Activated naive CD8-positive, alpha-beta T cell treated with anti-CD3 and anti-CD28 coated beads, Interleukin-2, amount 50 U/mL, for 24 hours (primary cell): ENCODE measurements at places on chromosomes 1 and 21.
A peak's percentile ranks its signal among the peaks of the same experiment; 100 is the strongest.

DNA sequence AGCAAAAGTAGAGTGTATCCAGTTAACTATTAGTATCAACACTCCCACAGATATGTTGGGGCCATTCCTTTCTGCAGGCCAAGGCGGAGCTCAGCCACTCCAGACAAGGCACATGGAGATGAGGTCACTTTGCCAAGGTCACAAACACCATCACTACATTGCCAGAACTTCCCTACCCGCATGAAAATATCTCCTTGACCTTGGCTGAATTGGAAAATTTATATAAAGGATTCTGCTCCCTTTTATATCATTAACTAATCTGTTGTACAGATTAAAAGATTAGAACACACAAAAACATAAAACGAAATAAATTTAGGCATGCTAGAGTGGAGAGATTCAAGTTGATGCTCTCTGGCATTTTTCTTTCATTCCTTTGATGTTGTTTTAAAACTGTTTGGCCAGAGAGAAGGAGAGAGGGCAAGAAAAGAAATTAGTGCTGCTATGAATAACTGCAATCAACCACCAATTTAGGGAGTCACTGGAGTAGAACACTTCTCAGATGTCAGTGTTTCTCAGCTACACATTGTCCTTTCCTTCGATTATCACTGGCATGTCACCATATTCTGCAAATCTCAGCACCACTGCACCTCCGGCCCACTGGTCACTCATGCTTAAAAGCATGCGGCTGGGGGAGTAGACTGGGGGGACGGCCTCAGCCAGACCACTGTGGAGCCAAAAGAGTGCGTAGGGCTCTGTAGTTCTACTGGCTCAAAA lies 78.7 kb upstream of the ATP1B1 start:
- no peak for DNase-seq

DNA sequence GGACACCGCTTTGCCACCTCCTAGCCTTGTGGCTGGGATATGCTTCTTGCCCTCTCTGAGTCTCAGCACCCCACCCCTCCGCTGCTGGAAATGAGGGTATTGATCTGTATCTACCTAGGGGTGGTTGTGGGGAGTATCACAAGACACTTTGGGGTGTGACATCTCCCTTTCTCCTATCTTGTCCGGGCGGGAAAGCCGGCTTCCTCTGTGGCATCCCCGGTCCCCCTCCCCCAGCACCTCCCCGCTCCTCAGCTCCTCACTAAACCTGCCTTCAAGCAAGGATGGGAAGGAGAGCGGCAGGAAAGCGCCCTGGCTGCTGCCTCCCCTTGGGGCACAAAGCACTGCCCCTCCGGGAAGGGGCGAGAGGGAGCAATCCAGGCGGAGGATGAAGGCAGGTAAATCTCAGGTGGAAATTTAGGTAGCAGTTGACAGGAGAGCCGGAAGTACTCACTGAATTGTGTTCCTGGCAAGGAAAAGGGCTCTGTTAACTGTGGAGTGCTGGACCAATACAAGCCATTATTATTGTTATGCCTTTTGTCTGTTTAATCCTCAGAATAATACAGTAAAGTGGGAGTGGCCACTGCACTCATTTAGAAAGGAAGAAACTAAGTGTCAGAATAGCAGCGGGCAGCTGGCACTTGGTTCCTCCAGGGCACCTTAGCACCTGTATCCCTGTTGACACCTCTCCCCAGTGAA lies 49.0 kb upstream of the LRP8 start:
- DNase-seq: no peak

- DNase-seq: no peak
Observed at GRCh38 chr1:33685256-33685655, 178.6 kb upstream of the HMGB4 start.

DNA sequence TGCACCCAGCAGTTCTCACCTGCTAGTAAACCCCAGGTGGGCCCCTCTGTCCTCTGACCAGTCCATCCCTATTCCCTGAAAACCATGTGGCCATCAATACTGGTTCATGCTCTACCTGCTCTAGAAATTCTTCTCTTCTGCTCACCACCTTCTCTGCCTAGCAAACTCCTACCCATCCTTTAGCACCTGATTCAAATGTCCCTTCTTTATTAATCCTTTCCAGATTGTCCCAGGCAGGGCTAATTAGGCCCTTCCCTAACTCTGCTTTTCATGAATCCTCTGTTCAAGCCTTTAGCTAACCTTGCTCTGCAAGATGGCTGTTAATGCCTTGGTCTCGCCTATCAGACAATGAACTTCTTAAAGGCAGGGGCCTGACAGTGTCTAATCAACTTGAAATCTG lies 62.1 kb upstream of the TRABD2B start:
- DNase-seq: no peak

DNA sequence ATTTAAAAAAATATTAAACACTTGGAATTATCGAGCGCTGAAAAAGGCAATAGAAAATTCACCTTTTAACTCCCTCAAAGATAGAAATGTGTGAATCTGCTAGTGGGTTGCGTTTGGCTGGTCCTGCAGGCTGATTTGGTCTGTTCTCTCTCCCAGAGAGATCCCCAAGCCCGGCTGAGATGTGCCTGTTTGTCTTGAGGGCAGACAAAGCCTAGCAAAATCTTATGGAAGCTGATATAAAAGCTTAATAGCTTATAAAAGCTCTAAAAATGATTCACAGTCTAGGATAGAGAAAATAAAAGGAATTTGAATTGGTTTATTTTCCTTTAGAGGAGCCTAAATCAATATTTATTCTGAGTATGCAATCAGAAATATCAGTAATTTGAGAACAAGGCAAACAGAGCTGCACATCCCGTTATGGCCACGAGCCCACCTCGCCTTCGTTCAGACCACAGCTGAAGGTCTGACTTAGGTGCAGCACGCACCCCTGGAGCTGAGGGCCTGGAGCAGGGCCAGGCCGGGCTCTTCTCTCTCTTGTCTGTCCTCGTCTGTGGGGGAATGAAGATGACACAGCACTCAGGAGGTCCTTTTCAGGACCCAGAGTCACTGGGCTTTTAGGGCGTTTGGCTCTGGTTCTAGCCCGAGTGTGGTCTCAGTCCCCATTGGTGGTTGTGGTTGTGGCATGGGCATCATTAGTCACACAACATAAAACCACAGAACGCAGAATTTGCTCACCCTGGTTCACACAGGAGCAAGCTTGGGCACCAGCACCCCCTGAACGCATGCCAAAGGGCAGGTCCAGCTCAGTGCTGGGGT lies 18.6 kb downstream of the PDE9A start:
- DNase-seq: peak; percentile 28
